ENCODE measurements at places on chromosomes 6 and 20. TPM values are rescaled to one million over a fixed set of nuclear protein-coding genes. Genes with fewer than 3 reads are reported as not detected.

DNA sequence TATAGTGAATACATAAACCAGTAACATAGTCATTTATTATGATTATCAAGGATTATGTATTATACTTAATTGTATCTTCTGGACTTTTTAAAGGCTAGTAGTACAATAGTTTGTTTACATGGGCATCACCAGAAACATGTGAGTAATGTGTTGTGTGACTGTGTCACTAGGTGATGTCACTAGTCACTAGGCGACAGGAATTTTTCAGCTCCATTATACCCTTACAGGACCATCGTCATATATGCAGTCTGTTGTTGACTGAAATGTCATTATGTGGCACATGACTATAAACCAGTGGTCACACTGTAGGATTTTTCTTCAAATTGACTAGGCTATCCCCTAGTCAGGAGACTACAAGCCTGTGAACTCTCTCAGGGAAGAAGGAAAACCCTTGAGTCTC is 86.5 kb upstream of the CENPW start:
- DNase-seq = no peak

- no peak for DNase-seq
These were observed 45.2 kb downstream of the DZANK1 start for GRCh38 chr20:18421608-18422007.

GRCh38 chr20:836190-836589 is 2.7 kb downstream of the FAM110A start:
- DNase-seq = no peak

- no peak for DNase-seq
These were observed 8.0 kb upstream of the SIRPD start for GRCh38 chr20:1565461-1565860.

GRCh38 chr6:158847012-158847529 is 27.9 kb upstream of the EZR start:
- DNase-seq = no peak

- no peak for DNase-seq
These were observed 38.2 kb downstream of the SAMD5 start for GRCh38 chr6:147546501-147547368.

Gene LY86
- polyA plus RNA-seq = not detected

- no peak for DNase-seq
These were observed 179.7 kb downstream of the DLL1 start for GRCh38 chr6:170111141-170111664.

Measured in BJ (cell line).